ENCODE measurements at places on chromosomes 5 and 9.

GRCh38 chr9:137273095-137273490 is 4.4 kb upstream of the TOR4A start:
- DNase-seq, result no peak

DNA sequence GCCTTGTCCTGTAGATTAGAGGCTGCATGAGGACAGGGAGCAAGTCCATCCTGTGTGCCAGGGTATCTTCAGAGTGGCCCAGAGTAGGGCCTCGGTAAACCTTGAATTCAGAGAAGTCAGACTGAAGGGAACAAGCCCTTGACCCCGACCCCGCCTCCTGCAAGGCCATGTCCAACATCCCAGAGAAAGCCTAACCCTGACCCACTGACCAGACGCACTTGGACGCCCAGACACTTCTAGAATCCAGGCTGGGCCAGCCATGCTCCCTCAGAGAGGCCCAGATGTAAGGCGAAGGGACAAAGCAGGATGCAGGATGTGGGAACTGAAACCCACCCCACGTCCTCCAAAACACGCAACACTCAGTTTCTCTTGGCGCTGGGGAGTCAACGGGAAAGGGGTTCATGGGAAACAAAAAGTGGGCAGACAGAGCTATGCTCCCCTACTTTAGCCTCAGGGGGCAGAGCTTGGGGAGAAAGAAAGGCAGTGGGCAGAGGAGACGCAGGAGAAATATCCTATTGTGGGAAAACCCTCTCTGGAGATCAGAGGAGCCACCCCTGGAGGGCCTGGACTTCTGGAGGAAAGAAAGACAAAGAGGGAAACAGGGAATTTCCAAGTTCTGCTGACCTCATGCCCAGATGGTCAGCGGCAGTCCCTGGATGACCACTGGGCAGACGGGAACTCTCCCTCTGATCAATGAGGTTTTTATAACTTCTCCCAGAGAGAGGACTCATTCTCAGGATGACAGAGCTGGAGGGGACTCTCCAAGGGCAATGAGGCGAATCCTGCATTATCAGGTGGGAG is 13.0 kb downstream of the TNIP1 start:
- no peak for DNase-seq

DNA sequence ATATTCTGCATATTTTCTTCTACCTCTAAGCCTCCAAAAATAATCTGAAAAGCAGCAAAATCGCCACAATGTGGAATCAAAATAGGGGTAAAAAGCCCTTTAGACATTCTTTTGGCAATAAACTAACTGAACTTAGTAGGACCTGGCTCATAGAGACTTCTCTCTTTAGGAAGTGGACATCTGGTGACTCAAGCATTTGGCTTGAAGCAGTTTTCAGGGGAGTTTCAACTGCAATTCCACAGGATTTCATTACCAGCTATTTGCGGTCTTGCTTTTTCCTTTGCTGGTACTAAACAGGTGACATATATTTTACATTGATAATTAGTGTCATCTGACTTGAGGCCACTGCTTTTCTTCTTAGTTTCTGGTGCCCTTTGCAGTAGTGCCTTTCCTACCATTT is 173.2 kb upstream of the FBN2 start:
- DNase-seq, result no peak

GRCh38 chr5:130550562-130550928 is 614.5 kb downstream of the HINT1 start:
- no peak for DNase-seq

DNA sequence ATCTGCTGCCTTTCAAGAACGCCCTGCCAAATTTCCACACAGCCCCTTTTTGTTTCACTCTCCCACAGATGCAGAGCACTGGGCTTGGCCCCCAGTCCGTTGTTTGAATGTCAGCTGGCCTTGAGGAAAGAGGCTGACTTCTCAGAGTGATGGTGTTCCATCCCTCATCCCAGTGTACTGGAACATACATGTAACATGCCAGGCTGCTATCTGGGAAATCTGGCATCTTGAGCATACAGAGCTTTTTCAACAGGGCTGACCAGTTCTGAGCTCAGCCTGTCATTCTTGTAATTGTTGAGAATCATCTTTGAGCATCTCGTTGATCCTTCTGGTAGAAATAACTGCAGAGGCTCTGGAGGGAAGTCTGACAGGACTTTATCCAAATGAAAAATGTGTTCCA is 2.8 kb downstream of the GALNT10 start:
- no peak for DNase-seq

DNA sequence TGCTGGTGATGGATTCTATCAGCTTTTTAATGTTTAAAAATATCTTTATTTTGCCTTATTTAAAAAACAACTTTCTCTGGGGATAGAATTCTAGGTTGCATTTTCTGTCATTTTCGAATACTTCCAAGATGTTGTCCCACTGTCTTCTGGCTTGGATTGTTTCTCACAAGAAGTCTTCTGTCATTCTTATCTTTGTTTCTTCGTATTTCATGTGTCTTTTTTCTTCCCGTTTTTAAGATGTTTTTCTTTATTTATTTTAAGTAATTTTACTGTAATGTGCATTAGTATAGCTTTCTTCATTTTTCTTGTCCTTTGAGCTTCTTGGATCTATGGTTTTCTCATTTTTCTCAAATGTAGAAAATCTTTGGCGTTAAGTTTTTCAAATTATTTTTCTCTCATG is 19.1 kb downstream of the STX17 start:
- no peak for DNase-seq

- no peak for DNase-seq
Measured at GRCh38 chr9:133995012-133995896, 3.1 kb upstream of the VAV2 start.

DNA sequence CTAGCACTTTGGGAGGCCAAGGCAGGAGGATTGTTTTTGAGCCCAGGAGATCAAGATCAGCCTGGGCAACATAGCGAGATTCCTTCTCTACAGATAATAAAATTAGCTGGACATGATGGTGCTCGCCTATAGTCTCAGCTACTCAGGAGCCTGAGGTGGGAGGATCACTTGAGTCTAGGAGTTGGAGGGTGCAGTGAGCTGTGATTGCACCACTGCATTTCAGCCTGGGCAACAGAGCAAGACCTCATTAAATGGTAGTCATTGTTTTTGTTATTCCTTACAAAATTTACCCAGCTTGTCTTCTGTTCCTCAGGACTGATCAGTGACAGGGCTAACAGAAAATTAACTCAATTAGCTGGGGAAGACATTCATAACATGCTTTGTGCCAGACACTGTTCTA is 104.5 kb downstream of the NDFIP1 start:
- no peak for DNase-seq

DNA sequence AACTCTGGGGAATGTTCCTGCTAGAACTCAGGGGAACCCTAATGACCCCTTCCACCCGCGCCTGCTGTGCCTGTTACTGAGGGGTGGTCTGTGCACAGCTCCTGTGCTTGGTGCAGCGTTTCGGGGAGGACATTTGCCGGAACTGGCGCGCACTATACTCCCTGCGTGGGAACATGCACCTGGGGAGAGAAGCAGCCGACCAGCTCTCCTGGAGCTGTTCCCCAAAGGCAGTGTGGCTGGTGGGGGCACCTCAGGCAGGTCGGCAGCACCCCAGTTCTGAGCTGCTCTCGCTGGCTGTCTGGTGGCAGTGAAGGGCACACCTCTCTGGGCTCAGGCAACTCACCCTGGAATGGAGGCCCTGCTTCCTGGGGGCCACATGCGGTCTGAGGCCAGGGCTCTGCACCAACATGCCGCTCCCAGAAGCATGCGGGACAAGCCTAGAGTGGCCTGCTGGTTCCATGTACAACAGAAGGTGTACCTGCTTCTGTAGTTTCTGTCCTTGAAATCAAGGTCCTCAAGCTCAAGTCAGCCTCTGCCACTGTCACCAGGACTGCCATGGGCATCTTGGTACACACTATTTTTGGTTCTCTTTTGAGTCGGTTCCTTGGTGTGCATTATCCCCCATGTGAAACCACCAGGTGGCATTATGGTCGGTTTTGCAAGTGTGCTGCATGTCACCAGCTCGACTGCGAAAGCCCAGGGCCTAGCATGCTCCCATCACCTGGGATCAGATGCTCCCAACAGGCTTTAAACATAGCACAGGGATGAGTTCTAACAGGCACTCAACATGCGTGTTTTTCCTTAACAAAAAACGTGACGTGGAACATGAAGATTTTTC is 7.8 kb upstream of the MRNIP start:
- DNase-seq, result no peak

DNA sequence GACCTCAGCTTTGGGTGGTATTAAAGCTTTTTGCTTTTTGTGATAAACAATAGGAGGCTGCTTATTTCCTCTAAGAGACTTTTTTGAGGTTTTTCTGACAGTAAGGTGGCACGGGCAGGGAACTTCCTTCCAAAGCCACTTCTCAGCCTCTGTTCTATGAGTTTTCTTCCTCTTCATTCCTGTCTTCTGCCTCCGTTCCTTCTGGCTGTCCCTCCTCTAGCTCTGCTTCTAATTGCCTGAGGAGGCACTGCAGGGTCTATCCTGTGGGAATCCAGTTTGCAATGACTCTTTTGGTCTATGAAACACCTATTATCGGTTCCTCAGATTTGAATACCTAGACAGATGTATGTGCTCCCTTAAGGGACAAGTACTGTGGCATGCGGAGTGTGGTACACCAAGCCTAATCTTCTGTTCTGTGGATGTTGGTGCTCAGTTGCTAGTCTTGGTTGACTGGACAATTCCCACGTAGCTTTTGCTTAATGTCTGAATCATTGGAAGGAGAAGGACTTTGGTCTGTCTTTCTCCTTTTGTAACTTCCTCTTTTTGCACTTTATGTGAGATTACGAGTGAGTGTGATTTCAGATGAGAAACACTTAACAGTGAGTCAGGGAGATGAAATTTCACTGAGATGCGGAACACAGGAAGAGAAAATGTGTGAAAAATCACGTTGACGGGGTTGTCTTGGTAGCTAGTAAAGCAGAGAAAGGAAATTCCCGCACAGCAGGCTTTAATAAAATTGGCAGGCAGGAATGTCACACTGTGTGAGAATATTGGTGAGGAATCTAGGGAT is 305.2 kb downstream of the EFNA5 start:
- DNase-seq, result no peak

GRCh38 chr5:150303660-150304386 is 1.1 kb upstream of the ARSI start:
- no peak for DNase-seq

DNA sequence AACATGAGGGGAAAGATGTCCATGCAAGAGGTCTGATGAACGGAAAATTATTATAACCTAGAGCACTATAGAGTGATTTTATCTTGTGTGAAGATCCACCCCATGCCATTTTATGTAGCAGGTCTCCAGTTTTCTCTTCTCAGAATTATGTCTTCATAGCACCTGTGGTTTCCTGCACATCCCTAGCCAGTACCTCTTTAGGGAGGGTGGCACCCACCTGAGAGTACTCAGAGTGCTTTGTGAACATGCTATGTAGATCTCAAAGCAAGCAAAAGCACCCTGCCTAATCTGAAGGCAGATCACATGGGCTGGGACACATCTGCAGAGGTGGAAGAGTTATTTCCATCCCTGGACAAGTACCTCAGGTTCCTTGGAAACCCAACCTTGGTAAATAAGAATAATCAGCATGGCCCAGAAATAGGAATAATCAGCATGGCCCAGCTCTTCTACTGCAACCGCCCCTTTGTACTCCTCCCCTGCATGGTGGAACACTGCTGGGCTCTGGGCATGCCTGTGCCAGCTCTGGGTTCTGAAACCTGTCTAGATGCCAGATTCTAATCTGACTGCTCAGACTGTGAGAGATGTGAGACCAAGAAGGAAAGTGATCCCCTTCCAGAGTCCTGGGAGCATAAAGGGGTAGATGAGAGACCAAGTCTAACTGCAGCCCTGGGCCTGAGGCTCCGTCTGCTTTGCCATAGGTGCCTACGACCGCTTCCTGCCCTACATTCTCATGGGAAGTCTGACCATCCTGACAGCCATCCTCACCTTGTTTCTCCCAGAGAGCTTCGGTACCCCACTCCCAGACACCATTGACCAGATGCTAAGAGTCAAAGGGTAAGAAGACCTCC is 23.7 kb downstream of the SLC22A5 start:
- DNase-seq, result no peak

DNA sequence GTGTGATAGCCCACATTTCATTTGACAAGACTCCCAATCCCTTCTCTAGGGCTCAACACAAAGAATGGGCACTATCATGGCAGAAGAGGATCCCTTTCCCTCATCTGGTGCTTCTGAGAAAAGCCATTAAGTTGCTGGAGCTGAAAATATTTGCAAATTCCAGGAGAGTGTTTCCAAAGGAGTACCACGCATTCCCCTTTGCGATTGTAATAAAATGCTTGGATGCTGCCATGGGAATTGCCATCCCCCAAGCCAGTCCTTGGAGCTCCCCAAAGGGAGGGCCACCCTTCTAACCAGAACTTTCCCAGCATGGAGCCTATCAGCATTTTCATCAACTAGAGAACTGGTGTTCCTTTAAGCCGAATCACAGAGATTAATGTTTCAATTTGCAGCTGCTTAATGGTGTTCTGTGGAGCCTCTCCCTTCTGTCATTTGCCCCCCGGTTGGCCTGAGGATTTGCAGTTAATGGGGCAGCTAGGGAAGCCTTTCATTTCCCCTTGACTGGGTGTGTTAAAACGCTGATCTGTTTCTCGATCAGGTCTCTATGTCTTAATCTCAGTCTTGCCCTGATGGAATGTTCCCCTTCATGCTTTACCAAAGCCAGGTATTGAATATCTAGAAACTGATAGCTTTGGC is 133.0 kb downstream of the ENC1 start:
- no peak for DNase-seq

DNA sequence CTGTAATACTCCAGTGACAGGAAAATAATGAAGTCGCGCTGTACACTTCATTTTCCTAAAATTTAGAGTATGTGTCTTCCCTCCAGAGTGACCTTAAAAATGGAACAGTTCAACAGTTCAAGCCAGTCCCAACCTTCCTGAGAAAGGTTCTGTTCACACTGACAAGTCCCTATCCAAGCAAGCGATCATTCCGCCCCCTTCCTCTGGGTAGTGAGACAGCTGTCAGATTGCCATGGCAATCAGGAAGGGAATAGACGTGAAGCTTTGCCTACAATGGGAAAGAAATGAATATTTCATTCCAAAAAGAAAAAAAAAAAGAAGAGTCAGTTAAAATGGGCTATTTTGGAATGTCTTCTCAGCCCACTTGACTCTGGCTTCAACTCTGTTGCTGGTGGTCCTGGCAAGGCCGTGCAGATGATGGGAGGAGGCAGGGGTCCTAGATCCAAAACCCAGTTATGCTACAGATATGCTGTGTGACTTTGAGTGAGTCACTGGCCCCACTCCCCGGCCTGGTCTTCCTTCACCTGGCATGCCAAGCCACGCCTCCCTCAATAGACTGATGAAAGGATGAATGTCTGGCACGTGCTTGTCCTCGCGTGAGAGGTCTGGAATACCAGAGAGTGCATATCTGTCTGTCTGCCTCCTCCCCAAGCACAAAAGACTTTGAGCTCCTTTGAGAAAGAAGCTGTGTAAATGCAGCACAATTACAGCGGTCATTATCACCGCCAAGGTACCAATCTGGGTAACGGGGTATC is 165.8 kb upstream of the WWC1 start:
- no peak for DNase-seq
